ENCODE measurements at places on chromosomes 2 and 18.

DNA sequence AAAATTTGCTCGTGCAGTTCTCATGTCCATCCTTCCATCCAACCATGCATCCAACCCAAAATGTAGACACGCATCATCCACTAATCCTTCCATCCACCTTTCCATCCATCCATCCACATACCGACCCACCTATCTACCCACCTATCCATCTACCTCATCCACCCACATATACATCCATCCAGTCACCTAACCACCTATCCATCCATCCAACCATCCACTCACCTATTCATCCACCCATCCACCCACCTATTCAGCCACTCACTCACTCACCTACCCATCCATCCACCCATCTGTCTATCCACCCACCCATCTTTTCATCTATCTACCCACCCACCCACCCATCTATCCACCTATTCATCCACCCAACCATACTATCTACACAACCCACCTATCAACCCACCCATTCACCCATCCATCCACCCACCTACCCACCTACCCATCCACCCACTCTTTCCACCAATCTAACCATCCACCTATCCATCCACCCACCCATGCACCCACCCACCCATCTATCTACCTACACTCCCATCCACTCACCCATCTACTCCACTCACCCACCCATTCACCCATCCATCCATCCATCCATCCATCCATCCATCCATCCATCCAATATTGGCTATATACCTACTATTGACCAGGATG, 94.3 kb downstream of the VAPA start:
- no peak for DNase-seq

- no peak for DNase-seq
Measured at GRCh38 chr18:68263481-68263880, 451.4 kb downstream of the TMX3 start.

DNA sequence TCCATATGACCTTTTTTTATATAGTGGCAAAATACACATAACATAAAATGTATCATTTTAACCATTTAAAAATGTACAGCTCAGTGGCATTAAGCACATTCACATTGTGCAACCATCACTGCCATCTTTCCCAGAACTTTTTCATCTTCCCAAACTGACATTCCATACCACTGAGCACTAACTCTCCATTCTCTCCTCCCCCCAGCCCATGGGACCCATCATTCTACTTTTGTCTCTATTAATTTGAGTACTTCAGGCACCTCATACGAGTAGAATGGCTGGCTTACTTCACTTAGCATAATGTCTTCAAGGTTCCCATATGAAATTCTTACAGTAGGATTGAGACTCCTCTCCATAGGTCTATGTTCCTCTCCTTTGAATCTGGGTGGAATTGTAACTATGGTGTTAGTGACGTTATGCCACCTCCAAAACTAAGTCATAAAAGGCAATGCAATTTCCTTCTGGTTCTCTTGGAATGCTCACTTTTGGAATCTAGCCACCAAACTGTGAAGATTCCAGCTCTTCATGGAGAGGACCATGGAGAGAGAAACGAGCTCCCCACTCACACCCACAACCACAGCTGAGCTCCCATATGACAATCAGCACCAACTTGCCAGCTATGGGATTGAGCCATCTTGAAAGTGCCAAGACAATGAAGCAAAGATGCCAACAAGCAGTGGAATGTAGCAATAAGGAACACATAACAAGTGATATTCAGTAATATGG, 9.8 kb upstream of the DNAJC27 start:
- no peak for DNase-seq

DNA sequence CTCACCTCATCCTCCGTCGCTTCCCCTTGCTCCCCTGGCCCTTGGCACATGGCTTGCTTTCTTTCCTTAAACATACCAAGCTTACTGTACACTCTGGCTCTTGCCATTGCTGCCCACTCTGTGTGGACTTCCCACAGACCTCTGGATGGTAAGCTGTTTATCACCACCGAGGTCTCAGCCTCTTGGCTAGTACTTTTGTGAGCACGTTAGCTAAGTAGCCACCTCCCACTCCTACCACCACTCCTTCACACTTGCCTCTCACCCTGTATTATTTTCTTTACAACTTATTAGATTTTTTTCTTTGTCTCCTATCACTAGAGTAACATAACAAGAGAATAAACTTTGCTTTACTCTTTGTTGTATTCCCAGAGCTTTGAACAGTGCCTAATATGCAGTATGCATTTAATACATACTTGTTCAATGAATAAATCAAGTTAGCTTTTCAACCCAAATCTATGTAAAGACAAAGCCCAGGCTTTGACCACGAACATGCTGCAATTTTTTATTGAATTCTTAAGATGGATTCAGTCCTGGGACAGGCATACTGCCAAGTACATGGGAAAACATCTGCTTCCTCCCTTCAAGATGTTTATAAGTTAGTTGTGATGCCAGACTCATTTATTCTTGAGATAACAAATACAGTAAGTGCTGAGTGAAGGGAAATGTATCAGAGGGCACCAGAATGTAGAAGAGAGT, 25.0 kb upstream of the MSGN1 start:
- DNase-seq: peak; percentile 83

- no peak for DNase-seq
Measured at GRCh38 chr2:132519566-132519965, 103.0 kb downstream of the GPR39 start.

GRCh38 chr18:33826151-33826550, 248.1 kb downstream of the ASXL3 start:
- DNase-seq: no peak

- DNase-seq: peak; percentile 56
Measured at GRCh38 chr2:36781907-36782720, 85.6 kb downstream of the VIT start.

DNA sequence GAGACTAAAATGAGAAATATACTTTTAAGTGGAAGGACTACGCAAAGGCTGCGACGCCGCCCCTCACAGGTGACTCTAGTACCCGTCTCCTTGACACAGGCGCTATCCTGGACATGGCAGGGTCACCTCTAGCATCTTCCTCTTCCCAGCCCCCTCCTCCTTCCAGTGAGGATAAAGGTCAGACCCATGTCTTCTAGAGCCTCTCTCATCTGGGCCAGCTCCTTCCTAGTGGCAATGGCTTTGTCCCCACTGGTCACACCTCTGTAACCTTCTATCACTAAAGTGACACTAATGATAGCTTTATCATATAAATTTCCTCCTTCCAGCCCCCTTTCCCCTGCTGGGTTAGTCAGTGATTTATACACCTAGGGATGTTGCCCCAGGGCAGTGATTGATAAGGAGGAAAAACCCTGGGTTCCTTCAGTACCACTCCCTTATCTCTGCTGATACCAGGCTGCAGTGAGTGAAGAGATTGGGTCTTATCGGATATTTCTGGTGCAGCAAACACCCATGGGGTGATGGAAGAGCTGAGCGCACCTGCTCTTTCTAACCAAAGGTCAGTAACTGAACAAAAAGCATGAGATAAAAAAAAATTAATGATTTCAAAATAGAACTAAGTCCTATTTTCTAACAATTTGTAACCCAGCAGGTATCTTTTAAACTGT, 62.0 kb upstream of the FZD5 start:
- DNase-seq: no peak

GRCh38 chr2:73776381-73776780, 3.5 kb downstream of the DUSP11 start:
- peak; percentile 27 for DNase-seq

GRCh38 chr2:7004636-7005035, 87.4 kb downstream of the RNF144A start:
- DNase-seq: no peak

DNA sequence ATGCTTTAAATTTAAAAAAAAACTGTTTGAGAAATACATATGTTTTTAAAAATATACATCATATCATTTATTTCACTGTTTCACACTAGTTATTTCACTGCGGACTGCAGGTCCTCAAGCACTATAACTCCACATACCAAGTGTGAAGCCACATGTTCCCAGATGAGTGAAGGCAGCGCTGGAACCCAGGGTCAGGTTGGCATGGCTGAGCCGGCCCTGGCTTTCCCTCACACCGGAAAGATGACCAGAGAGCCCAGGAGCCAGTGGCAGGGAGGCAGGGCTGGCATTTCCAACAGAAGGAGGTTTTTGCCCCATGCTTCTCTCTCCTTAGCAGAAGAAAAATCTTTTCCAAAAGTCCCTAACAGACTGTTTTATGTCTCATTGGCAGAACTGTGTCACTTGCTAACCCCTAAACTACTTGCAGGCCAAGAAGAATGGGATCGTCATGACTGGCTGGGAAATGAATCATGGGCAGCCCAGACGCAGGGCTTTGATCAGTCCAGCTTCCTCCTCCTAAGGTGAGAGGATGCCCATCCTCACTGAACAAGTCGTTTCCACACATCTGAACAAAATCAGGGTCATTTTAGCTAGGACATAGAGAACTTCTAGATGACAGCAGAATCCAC, 287.6 kb upstream of the HNRNPA3 start:
- no peak for DNase-seq

DNA sequence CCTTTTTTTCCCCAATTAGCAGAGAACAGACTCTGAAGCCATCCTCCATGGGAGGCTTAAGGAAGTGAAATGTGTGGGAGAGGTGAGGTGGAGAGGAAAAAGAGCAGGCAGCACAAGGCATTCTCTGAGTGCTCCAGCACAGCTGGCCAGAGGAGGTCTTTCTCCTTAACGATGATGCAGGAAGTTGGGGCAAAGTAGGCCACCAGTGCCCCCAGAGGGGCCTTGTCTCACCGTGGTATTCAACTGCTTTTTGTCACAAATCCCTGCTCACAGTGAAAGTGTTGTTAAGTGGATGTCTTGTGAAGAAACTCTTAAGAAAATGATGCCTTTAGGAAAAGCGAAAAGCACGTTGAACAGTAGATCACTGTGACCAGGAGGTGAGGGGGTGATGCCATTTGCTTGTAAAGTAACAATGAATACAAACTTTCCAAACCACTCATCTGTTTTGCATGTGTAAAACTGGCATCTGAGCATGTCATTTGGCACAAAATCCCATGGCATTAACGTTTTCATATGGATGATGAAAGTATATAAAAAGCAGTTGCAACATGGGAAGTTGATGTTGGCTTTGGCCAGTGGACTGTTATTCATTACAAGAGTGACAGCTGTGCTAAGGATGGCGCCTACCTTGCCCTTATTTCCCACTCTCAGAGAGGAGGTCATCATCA, 49.2 kb upstream of the CDC42EP3 start:
- no peak for DNase-seq

GRCh38 chr18:62450546-62451410, 72.0 kb upstream of the ZCCHC2 start:
- DNase-seq: peak; percentile 47

GRCh38 chr2:230589025-230589424, 123.6 kb upstream of the CAB39 start:
- no peak for DNase-seq

DNA sequence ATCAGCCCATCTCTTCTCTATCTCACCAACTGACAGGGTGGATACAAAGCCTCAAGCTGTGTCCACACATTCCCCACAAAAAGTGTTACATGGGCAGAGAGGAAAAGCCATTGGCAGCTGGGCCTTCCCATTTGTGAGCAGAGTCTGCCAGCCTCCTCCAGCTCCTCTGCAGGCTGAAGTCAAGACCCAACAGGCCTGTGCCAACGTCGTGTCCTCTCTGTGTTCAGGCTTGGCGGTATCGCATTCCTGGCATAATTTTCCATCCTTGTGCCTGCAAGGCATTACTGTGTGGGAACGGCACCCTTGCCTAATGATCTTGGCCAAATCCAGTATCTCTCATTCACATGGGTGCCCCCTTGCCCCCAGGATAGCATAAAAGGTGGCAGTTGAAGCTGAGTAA, 41.5 kb upstream of the APCDD1 start:
- DNase-seq: no peak

All from muscle of back (tissue), 13 donors.